DMS153 (cell line): ENCODE measurements at places on chromosomes 3 and 15.

DNA sequence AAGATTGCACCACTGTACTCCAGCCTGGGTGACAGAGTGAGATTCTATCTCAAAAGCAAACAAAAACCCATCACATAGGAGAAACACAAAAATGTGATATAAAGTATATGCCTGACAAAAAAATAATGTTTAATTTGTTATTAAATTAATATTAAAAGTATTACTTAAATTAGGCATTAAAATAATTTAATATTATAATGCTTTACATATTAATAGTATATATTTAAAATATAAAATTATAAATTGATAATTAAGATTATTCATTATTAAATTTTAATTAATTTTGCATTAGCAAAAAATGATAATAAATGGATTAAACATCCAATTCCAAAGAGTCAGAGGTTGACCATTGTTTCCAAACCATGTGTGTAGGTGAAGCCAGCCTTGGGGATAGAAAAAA, 22.0 kb upstream of the GABRA5 start:
- no peak for DNase-seq

DNA sequence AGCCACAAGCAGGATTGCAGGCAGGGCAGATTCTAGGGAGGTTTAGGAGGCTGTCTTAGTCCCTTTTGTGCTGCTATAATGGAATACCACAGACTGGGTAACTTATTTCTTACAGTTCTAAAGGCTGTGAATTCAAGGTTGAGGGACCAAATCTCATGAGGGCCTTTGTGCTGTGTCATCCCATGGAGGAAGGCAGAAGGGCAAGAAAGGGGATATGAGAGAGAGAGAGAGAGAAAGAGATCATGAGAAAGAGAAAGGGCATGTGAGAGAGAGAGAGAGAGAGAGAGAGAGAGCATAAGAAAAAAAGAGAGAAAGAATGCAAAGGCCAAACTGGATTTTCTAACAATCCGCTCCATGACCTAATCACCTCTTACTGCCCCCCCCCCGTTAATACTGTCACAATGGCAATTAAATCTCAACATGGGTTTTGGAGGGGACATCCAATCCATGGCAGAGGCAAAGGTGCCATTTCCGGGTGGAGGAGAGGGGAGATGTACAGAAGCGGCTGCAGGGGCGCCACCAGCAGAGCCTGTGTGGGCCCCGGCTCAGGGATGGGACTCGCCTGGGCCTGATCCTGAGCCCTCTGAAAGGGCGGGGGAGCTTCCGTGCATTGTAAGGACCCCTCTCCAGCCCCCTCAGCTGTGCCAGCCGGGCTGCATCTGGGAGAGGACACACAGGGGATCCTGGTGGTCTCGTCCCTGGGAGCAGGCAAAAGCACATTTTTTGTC, 20.5 kb downstream of the MRPS11 start:
- DNase-seq = no peak

GRCh38 chr15:71142780-71143179, 27.5 kb downstream of the THSD4 start:
- DNase-seq = no peak

- DNase-seq = no peak
Observed at GRCh38 chr3:58580826-58581327, 3.7 kb upstream of the FAM107A start.

- DNase-seq = no peak
Observed at GRCh38 chr3:150327678-150328653, 80.1 kb upstream of the TSC22D2 start.
